ENCODE measurements at places on chromosomes 16 and 17.

DNA sequence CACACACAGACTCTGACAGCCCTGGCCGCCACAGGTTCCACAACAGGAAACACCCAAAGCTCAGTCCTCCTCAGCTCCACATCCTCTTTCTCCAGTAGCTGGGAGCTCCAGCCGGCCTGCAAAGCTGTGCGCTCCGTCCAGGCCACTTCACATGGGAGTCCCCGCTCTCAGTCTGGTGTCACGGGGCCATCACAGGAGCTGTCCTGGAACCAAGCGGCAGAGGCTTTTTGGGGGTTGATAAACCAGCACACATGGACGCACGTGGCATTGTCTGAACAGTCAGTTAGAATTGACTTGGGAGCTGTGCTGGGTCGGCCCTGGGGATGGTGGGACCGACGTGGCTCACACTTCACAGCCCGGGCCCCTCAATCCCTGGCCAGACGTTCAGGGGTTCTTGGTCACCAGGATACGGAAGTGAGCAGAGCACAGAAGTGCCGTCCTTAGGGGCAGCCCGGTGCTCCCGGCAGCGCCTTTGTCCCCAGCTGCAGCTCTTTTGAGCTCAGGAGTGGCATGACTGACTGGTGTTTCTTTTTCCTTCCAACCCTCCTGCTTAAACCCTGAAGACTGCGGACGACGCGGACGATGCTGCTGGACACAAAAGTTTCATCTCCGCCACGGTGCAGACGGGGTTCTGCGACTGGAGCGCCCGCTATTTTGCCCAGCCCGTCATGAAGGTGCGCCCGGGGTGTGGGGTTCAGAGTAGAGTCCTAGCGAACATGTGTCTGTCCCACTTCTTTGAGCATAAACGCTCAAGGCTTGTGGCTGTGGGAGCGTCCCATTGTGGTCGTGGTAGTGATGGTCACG is 66.6 kb upstream of the CHMP6 start:
- no peak for DNase-seq

GRCh38 chr16:5895976-5896375 is 798.4 kb upstream of the EEF2KMT start:
- DNase-seq: no peak

GRCh38 chr16:75340741-75341491 is 89.5 kb upstream of the BCAR1 start:
- DNase-seq: no peak

DNA sequence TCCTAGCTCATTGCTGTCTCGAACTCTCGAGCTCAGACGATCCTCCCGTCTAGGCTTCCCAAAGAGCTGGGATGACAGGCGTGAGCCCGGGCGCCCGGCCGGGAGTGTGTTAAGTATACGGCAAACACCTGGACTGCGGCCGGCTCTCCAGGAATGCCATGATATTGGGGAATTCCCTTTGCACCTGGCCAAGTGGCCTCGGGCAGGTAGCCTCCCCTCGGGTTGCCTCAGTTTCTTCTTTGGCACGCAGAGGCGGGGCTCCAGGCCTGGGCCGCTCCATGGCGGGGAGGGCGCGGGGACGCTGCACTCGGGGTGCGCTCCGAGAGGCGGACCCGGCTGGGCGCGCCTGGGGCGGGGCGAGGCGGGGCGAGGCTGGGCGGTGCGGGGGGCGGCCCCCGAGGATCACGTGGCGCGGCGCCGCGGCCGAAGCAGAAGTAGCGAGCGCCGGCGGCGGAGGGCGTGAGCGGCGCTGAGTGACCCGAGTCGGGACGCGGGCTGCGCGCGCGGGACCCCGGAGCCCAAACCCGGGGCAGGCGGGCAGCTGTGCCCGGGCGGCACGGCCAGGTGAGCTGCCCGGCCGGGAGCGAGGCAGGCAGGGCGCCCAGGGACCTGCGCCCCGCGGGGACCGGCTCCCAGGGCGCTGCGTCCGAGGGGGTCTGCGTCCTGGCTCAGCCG is at the start of gene PLCG2:
TSS of gene PLCG2 (plus strand) at position 431 of the 675 bp plus-strand sequence. CDS start 6,699 bp downstream, outside the sequence.
- peak; percentile 88 for DNase-seq

GRCh38 chr16:69371564-69371963 is 14.2 kb downstream of the TERF2 start:
- DNase-seq: no peak

DNA sequence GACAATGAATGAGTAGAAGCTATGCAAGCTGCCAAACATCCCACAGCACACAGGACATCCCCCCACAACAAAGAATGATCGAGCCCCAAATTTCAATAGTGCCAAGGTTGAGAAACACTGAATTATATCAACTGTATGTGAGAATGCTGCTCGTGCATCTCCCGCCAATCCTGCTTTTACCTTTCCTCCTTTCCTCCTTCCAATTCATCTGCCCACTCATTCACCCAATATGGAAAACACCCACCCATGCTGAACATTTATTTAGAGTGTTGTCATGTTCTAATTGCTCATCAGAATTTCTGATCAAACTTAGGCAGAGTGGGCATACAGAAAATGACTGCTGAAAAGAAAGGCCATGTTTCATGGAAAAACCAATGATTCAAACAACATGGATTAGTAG is 183.0 kb downstream of the TMEM114 start:
- no peak for DNase-seq
